ENCODE measurements at places on chromosomes 2 and 18.
A peak's percentile ranks its signal among the peaks of the same experiment; 100 is the strongest.

DNA sequence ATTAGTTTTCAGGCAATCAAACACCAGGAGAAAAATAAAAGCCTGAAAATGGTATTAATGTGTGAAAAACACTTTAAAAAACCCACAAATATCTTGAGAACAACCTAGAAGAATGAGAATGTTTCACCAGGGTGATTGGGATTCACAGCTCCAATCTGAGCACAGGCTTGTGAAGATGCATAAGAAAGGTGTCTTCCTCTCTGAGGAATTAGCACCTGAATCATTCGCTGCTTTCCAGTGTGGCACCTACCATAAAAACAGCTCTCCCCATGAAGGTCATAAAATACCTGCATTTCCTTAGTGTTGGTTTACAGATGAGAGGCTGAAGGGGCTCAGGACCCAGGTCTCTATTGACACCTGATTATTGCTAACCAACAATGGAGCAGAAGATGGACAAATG lies 499.7 kb upstream of the KLHL29 start:
- no peak for DNase-seq

DNA sequence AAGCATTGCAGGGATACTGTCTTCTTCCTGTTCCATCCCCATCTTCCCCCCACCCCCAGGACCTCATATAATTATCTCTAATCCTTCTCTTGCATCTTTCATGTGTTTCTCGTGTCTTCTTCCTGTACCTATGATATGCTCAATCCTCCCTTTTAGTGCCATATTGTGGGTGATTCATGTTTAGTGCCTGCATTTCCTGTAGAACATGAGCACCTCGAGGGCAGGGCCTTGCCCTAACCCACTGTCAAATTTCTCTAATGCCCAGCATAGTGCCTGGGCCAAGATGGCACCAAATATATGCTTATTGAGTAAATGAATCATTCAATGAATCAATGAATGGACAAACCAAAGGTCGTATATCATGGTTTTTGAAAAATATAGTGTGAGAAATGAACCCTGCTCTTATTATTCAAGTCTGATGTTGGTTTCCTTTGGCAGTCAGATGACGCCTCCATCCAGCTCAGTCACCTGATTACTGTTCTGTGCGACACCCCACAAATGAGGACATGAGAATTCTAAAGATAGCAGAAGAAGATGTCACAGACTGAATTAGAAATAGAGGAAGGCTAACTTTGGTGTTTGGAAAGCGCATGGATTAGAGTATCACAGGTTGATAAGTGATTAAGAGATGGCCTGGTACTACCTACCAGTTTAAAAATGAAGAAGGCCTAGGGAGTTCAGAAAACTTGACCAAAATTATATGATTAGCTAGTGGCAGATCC lies 278.4 kb downstream of the PRKCE start:
- no peak for DNase-seq

DNA sequence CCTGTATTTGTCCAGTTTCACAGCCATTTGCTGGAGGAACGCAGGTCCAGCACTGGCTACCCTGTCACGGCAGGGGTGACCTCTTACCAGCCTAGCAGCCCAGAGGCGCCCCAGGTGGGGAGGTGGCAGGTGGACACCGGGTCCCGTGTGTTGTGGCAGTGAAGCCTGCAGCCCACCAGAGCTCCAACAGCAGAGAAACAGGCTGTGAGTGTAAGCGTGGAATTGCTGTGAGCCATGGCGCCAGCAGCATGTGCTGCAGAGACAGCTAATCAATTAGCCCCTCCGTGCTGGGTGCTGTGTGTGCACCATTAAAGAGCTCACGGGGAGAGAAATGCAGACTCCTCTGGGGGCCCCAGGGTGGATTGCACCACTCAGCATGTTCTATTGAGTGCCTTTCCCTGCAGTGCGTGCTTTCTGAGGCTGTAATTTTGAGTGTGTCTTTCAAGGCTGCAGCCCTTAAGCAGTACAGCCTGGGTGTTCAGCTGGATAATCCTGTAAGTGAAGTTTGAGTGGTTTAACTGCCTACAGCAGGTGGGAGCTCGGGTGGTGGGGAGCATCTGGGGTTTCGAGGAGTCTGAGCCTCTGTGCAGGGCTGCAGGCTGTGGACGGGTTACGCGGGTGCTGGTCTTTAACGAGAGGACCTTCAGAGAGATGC lies 15.9 kb downstream of the RTP5 start:
- no peak for DNase-seq

- DNase-seq = no peak
Measured at GRCh38 chr2:18373081-18373480, 187.4 kb downstream of the RDH14 start.

DNA sequence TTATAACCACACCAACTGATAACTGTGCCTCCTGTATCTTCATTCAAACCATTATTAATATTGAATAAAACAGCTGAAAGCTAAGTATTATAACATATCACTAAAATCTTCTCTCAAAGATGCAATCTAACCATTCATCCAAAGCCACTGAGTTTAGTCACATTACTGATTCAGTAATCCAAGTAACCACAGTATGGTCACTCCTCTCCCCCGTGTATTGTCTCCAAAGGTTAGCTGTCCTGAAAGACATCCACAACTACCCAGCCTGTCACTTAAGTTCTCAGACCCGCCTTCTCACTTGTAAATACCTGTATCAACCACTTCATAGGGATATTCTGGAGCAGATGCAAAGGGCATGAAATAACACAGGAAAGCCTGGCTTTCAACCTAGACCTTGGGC lies 213.4 kb upstream of the BOD1L2 start:
- peak; percentile 42 for DNase-seq

- peak; percentile 57 for DNase-seq
Measured at GRCh38 chr2:98912957-98913915, 22.8 kb downstream of the CRACDL start.

GRCh38 chr2:43225788-43226557 lies 433 bp downstream of the ZFP36L2 start:
- peak; percentile 83 for DNase-seq

- no peak for DNase-seq
Measured at GRCh38 chr2:155218945-155219344, 520.5 kb downstream of the KCNJ3 start.

DNA sequence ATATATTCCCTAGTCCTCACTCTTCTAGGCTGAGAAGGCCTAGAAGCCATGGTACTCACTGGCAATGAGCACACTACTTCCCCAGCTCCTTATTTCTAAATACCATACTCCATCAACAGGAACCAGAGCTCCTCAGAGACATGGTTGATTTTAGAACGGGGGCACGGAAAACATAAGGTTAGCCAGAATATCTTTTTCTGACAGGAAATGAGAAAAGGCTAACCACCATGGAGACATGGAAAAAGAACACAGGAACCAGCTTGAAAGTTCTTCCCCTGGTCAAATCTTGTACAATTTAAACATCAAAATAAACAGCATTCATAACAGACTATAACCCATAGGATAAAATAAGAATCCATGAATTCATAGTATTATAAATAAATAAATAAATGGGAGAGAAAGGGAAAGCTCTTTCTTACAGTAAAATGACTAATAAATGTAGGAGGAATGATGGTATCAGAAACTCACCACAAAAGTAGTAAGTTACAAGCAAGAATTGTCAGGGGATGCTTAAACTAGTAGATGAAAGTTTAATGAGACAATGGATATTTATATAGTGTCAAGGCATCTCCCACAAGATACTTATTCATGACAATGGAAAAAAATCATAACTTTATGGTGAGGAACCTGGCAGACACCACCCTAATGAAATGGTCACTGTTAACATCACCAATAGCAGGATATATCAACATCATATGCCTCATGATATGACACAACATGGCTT lies 20.6 kb upstream of the GCC2 start:
- DNase-seq = no peak

- peak; percentile 57 for DNase-seq
Measured at GRCh38 chr2:80947601-80948130, 643.1 kb upstream of the LRRTM1 start.

GRCh38 chr2:169089182-169089581 lies 19.8 kb downstream of the DHRS9 start:
- DNase-seq = no peak

- peak; percentile 2 for DNase-seq
Measured at GRCh38 chr18:12990123-12990475, 1.1 kb upstream of the CEP192 start.

GRCh38 chr2:109633284-109633961 lies 19.3 kb downstream of the SOWAHC start:
- DNase-seq = no peak

DNA sequence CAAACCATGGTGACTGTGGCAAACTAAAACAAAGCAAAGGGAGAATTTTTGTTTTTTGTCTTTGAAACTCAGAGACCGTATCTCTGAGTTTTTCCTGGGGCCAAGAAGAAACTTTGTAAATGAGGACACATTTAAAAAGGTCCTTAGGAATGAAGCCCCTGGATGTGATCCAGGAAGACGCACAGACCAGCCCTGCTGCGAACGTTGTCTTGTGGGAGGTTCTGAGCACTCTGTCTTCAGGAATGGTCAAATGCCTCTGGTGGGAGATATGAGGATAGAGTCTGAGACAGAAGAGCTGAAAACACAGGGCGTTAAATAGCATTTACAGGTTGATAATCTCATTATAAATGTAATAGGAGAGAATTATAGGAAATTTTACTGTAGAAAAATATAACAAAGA lies 893.5 kb upstream of the KLHL29 start:
- no peak for DNase-seq

DNA sequence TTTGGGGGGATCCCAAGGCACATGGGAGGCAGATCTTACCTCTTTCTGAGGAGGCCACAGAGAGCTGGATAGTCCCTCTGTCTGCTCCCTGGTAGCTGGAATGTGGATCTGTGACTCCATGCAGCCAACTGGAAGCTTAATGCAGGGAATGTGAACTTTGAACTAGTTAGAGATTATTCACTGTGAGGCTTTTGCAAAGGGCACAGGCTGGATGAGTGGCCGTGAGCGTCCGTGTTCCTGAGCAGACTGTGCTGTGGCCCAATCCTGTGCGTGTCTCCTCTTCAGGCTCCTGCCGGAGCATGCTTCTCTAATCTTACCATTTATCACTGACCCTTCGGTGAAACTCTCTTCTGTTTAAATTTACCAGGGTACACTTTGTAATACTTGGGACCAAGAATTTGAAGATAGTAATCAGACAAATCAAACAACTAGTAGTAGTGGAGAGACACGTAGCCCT lies 187.6 kb downstream of the PTPRM start:
- peak; percentile 80 for DNase-seq

- peak; percentile 27 for DNase-seq
Measured at GRCh38 chr2:178163395-178163794, 30.9 kb upstream of the OSBPL6 start.

DNA sequence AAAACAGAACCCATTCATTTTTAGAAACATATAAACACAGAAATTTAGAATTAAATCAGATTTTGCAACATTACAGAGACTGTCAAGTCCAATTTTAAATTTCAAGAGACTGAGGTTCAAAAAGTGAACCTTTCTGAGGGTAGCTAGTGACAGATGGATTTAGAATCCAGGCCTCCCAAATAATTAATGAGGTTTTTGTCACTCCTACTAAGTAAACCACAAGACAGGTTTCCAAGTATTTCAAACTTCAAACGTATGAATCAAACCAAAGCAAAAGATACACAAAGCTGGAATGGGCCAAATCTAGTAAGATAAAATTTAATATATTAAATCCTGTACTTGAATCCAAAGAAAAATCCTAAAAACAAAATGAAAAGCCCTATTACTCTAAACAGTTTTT lies 25.3 kb downstream of the PPP4R3B start:
- no peak for DNase-seq

DNA sequence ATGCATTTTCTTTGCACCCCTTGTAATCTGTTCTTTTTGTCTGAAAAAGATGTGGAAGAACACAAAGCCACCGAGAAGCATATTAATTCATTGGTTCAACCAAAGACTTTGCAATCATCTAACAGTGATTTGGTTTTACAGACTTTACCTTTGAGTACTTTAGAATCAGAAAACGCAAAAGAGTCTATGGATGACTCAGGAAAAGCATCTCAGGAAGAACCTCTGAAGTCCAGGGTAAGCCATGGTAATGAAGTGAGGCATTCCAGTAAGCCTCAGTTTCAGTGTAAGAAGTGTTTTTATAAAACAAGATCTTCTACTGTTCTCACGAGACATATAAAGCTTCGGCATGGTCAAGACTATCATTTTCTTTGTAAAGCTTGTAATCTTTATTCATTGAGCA lies 35.2 kb downstream of the ZNF407 start:
- DNase-seq = no peak

- DNase-seq = no peak
Measured at GRCh38 chr18:48752478-48752877, 198.3 kb downstream of the SMAD7 start.

DNA sequence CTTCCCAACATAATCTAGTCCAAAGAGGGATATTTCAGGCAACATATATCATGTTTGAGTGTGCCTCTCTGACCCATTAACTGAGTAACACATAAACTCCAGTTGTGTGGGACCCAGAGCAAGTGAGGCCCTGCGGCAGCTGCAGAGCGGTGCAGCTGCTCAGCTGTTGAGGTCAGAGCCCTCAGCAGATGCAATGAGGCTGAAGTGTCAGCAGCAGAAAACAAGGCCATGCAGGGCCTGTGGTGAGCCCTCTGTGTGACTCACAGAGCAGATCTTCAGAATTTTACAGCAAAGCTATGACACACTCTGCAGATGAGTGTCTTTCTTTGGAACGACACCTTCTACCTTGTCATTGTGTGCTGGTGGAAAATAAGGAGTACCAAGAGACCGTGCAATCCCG lies 168.5 kb downstream of the CBLN2 start:
- DNase-seq = peak; percentile 80

DNA sequence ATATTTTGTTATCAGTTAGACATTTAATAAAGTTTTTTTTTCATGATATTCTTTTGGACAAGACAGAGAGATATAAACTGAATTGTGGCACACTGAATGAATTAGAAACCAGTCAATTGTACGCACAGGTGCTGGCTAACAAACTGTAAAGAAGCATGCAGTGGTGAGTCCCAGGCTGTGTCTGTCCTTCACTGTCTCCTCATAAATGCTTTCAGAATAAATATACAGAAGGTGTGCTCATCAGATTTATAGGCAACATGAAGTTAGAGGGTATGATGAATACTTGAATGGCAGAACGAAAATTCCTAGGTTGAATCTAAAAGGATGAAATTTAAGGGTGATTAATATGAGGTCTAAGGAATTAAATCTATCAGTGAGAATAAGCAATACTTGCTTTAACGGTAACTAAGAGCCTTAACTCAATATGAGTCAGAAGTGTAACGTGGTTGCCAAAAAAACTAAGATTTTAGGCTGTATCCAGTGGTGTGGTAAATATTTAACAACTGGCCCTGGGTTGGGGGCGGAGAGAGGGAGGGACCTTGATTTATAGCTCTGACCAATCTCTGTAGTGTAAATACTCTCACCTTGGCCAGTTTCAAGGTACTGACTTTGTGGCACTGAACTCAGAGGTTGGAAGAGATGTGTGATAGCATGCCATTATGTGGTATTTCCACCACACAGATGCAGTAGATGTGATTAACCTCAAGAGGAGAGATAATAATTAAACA lies 41.9 kb upstream of the AAK1 start:
- DNase-seq = peak; percentile 79
